HepG2 (cell line): ENCODE measurements at places on chromosomes 7 and 10.
A peak's percentile ranks its signal among the peaks of the same experiment; 100 is the strongest.

- DNase-seq, result no peak
Observed at GRCh38 chr7:44215531-44215930, 14.8 kb downstream of the YKT6 start.

GRCh38 chr7:112880818-112881418 lies 90.7 kb upstream of the TMEM168 start:
- no peak for DNase-seq

DNA sequence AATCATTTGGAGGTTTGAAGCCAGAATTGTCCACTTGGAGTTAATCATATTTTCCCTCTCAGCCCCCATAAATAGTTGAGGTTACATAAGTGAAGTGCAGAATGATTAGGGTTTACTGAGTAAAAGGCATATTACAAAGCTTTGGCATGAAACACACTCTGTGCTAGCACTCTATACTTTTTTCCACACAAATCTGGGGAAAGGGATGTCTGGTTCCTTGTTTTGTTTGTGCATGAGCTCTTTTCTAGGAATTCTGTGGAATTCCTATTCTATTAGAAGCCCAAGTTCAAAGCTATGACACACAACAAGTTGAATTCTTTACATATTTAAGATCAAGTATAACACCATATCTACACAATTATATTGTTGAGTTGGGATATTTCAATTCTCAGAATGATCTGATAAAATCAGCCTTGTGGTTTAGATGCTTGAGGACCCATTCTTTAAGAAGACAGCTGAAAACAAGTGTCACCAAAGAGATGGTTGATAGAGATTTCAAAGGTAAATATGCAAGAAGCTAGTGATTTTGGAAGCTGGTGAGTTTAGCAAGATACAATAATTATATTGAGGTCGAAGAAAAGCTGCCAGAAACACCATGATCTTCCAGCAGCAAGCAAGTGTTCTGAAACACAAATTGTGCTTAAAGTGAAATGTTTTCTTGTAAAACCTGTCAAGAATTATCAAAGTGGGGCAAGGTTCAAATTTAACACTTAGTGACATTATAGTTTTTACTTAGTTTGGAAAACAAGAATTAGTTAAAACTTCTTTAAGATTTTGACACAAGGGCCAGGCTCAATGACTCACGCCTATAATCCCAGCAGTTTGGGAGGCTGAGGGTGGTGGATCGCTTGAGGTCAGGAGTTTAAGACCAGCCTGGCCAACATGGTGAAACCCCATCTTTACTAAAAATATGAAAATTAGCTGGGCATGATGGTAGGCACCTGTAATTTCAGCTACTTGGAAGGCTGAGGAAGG lies 122.6 kb downstream of the INHBA start:
- DNase-seq, result no peak

DNA sequence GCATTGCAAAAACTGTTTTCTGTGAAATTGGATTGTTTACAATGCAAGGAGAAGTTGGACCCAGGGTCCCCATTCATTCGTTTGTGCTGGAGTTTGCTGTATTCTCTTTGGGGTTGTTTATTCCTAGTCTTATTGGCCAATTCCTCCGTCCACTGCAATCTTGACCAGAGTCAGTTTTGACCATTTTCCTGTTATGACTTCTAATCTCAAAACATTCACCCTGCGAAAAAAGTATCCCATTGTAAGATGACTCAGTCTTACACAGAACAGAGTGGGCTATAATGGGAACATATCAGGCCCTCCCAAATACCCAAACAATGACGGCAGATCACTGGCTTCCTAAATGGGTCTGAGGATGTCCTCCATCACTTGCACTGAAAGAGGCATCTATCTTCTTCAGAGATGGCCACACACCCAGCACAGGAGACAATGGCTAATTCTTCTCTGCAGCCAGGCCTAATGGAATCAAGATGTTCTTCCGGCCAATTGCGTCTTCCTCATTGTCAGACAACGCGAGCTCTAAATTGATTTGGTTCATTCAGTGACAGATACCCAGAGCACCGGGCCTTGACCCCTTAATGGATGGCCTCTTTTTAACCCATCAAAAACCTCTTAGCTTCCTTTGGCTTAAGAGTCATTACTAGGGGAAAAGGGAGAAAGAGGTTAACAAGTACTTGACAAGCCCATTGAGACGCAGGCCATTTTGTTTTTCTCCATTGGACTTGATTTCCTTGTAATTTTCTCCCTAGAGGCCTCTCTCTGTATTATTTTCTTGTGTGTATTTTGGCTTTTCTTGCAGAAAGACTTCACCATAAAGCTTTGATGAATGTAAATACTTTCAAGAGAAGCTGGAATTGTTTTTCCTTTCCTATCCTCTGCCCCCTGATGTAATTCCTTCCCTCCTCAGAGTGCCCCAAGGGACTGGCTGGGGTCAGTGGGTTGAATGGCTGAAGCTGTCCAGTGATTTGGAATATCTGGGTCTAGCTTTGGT lies 129.6 kb downstream of the PRPF18 start:
- peak; percentile 20 for DNase-seq

DNA sequence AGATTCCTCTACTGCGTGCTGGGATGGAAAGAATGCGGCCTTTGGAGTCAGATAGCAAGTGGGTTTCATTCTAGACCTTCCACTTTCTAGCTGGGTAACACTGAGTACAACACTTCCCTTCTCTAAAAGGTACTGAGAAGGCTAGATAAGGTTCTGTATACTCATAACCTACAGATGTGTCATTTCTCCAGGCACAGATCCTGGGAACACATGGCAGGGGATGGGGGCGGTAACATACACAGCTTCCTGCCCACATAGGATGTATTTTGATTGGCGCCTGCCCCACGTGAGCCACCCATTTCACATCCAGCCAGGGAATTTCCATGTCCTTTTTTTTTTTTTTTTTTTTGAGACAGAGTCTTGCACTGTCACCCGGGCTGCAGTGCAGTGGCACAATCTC lies 31.8 kb downstream of the KLRG2 start:
- DNase-seq, result no peak

GRCh38 chr7:69245646-69246045 lies 352.6 kb upstream of the AUTS2 start:
- DNase-seq, result no peak

DNA sequence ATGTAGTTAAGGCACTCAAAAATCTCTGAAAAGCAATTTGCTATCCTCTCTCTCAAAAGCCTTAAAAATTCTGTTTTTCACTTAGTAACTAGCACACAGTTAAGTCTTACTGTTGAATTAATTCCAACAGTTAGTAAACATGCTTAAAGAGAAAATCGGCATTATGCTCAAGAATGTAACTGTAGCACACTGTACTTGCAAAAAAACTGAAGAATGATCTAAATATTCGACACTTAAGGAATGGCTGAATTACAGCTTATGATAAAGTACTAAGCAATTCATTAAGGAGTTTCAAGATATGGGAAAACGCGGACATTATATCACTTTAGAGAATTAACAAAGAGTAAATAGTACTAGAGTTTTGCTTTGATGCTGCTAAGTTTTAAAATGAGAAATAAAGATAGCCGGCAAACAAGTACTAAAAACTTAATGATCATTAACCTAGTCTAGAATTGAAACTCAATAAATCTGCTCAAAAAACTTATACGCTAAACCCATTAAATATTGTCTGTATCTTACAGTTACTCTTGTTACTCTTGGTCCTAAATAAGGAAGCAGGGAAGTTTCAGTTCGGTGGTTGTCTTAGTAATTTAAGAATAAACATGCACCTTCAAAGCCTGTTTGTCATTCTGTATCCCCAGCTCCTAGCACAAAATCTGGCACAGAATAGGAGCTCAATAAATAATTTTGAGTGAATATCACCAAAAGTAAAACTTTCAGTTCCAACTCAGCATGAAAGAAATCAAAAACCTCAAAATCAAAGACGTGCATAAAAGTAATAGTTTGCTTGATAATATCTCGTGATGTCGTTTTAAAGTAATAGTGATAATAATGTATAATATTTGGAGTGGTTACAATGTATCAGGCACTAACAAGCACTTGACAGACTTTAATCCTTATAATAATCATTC lies 1.2 kb downstream of the TRDMT1 start:
- no peak for DNase-seq

DNA sequence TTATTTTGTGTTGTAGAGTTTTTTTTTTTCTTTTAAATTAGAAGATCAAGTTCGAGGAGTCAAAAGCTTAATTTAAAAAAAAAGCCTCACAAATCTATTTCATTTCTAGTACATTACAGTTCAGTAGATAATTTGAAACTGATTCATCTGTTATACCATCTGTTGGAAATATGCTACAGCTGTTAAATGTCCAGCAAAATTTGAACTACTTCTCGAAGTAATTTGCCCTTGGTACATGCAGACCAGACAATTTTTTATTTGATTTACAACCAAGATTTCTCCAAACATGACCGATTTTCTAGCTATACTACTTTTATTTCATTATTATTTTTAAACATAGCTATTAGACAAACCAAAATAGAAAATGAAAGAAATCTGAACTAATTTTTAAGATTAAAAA lies 647.9 kb downstream of the CNTNAP2 start:
- no peak for DNase-seq

DNA sequence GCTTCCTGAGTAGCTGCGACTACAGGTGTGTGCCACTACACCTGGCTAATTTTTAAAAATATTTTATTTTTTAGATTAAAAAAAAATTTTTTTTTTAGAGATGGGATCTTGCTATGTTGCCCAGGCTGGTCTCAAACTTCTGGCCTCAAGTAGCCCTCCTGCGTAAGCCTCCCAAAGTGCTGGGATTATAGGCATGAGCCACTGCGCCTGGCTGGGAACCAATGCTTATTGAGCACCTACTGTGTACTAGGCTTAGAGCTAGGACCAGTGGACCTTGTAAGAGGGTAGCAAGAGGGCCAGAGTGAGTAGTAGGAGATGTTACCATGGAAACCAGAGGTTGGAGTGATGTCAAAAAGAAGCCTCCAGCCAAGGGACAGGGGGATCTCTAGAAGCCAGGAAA lies 31.2 kb downstream of the COL26A1 start:
- no peak for DNase-seq

- peak; percentile 73 for DNase-seq
Observed at GRCh38 chr10:5534880-5535856, 10.4 kb downstream of the CALML3 start.

DNA sequence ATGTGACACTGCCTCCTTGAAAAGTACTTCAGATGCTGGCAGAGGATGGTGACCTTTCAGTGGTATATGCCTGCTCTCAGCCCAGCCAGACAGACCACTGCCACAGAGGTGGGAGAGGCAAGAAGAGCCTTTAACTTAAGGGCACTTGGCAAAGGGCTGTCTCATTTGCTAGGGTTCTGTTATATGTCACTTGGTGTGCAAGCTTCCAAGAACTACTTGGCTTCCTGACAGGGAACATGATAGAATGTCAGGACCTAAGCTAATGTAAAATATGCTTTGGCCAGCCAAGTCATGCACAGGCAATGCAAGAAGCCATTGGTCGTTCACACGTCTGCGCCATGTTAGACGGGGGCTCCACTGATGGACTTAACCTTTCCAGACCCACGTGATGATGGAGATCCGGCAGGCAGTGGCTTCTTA lies 54.7 kb downstream of the RBM20 start:
- DNase-seq, result no peak

DNA sequence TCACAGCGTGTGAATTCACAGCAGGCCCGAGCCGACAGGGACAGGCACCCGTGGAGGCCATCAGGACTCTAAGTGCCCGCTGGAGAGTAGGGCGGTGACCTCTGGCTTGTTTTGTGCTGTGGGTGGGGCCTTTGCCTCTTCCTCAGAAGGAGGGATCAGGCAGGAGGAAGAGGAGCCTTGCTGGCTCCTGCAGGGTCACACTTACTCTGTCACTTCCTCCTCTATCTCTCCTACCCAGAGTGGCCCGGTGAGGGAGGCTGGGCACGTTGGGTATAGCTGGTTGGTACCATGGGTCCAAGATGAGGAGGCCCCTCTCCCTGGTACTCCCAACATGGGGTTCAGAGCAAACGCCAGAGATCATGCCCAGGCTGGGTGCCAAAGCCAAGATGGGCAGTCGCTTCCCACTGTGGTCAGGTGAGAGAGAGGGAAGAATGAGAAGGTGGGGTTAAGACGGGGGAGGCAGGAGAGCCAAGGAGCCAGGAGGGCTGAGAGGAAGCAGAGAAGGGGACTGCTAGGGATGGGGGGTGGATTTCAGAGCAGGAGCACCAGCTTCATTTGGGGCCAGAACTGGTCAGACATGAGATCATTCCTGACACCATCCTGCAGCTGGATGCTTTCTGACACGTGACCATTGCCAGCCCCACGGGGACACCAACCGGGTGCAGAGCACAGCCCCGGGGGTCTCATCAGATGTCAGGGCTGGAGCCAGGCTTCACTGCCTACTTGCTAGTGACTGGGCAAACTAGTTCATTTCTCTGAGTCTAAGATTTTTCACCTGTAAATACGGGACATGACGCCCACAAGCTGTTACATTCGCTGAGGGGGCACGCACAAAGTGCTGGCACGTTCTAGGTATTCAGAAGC lies 54.8 kb upstream of the CACUL1 start:
- no peak for DNase-seq

- DNase-seq, result peak; percentile 42
Observed at GRCh38 chr10:8365935-8366911, 311.7 kb downstream of the GATA3 start.

DNA sequence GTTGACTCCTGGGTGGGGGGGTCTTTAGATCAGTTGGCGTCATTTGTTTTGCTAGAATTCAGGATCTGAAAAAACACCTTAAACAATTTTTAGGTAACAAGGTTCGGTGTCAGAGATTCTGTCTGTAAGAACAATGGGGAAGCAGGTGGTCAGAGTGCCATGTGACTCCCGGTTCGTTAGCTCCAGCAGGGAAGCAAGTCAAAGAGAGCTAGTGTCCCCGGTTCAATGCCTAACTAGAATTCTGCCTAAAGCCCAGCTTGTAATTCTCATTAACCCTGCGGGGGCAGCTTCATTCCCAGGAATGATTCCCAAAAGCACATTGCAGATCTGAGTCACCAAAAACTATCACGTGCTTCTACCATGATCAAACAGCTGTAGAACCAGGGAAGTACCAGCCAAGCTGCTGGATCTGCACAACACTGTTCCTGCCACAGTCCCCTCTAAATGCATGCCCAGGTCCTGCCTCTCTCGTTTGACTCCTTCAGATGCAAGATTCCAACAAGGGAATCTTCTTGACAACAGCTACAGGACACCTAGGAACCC lies 664.3 kb upstream of the CELF2 start:
- DNase-seq, result no peak

GRCh38 chr7:28078036-28078901 lies 102.3 kb downstream of the JAZF1 start:
- peak; percentile 24 for DNase-seq

- peak; percentile 74 for DNase-seq
Observed at GRCh38 chr10:86450806-86451603, 70.6 kb downstream of the WAPL start.

- no peak for DNase-seq
Observed at GRCh38 chr7:5679813-5680473, 101.5 kb downstream of the RNF216 start.

DNA sequence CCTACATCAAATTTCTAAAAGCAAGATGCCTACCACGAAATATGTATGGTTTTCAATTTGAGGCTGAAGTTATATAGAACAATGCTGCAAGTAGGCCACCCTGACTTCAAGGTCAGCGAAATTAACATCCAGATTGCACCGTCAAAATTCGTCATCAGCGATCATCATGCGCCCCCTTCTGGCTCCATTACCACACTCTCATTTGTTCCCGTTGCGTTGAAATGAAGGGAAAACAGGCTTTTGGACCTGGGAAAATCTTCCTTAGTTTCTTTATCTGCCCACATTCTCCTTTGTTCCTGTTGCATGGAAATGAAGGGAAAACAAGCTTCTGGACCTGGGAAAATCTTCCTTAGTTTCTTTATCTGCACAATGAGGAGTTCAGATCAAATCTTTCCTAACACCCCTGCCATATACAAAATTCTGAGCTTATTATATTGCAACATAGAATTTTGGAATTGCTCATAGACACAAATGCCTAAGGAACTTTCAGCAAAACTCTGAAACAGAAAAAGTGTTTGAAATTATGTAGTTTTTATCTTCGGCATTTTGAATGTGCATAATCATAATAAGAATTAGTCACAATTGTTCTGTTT lies 98.2 kb upstream of the PRKCQ start:
- peak; percentile 22 for DNase-seq
